ENCODE measurements at places on chromosomes 7 and 10. TPM values are rescaled to one million over a fixed set of nuclear protein-coding genes. Genes with fewer than 3 reads are reported as not detected.

- H3K4me3 ChIP-seq = peak overlapping the region; percentile 42
- peaks cover 3% of the 10 kb centered on the region for H3K36me3 ChIP-seq
- no peaks in the 10 kb centered on the region for H3K27me3 ChIP-seq
- peak; percentile 87 for DNase-seq
These were observed 39.5 kb downstream of the DIP2C start for GRCh38 chr10:649798-650440.

DNA sequence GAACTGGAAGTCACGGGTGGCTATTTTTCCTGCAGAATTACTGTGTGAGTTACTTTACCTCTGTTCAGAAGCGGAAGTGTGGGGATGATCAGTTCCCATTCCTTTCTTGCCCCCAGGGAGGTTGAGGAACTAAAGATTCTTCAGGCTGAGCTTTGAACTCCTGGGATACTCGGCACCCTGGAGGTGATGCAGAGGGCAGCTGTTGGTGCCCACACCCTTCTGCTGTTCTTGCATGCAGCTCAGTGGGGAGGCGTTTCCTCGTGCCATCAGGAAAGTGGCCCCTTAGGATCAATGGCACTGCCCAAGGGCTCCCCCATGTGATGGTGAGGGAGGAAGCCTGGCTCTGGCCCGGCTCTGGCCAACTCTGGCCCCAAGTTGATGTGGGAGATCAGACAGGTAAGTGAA is 44.7 kb upstream of the MXI1 start:
- no peak overlapping the region for H3K4me3 ChIP-seq
- no peaks in the 10 kb centered on the region for H3K4me1 ChIP-seq
- no peak overlapping the region for H3K27ac ChIP-seq
- no peaks in the 10 kb centered on the region for H3K27me3 ChIP-seq
- no peaks in the 10 kb centered on the region for H3K36me3 ChIP-seq

GRCh38 chr10:120854388-120854787 is 3.2 kb downstream of the WDR11 start:
- peaks cover 4% of the 10 kb centered on the region for H3K4me1 ChIP-seq
- H3K27ac ChIP-seq = no peak overlapping the region
- no peak for DNase-seq

Gene SPAM1
- not detected for polyA plus RNA-seq

- no peak for DNase-seq
- no peaks in the 10 kb centered on the region for H3K27me3 ChIP-seq
- H3K36me3 ChIP-seq = peaks cover 74% of the 10 kb centered on the region
- no peak overlapping the region for H3K4me3 ChIP-seq
- H3K27ac ChIP-seq = no peak overlapping the region
These were observed 12.7 kb downstream of the GET4 start for GRCh38 chr7:889025-889390.

GRCh38 chr10:102242118-102242485 is 790 bp upstream of the PITX3 start:
- no peak overlapping the region for H3K27ac ChIP-seq
- H3K4me1 ChIP-seq = peaks cover 45% of the 10 kb centered on the region
- H3K36me3 ChIP-seq = no peaks in the 10 kb centered on the region
- H3K27me3 ChIP-seq = peaks cover 15% of the 10 kb centered on the region
- peak overlapping the region; percentile 56 for H3K4me3 ChIP-seq
- no peak for DNase-seq

DNA sequence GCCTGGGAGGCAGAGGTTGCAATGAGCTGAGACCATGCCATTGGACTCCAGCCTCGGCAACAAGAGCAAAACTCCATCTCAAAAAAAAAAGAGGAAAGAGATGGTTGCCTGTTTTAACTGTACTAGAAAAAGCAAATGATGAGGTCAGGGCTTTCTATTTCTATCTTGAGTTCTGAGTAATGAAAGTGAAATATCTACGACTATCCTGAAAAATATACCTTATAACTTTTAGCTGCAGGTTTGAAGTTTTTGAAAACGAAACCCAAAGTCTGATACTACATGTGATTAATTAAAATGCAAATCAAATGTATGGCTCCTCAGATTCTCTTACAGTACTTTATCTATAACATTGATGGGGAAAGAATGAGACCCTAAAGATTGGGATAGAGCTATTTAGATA is 636.2 kb upstream of the LRRN3 start:
- no peak overlapping the region for H3K27ac ChIP-seq
- DNase-seq = no peak
- H3K27me3 ChIP-seq = no peaks in the 10 kb centered on the region
- H3K4me3 ChIP-seq = no peak overlapping the region

DNA sequence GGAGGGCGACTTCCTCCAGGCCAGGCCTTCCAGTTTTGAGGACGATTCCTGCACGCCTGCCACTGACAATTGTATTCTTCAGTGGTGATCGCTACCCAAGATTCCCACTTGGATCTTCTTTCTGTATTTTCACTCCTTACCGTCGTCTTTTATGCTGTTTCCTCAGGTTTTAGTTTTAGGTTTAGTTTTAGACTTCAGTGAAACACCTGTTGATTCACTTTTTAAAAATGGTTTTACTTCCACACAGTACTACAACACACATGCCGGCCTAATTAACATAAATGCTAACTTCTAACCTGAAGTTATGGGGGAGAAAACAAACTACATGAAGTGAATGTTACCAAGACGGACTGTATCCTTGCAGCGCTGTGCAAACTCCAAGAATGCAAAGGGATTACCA is 530.6 kb upstream of the MGMT start:
- no peak for DNase-seq
- H3K36me3 ChIP-seq = no peaks in the 10 kb centered on the region
- no peaks in the 10 kb centered on the region for H3K4me1 ChIP-seq
- H3K27ac ChIP-seq = no peak overlapping the region

- no peaks in the 10 kb centered on the region for H3K27me3 ChIP-seq
- H3K4me1 ChIP-seq = peaks cover 55% of the 10 kb centered on the region
- H3K4me3 ChIP-seq = no peak overlapping the region
- peaks cover 6% of the 10 kb centered on the region for H3K36me3 ChIP-seq
- H3K27ac ChIP-seq = no peak overlapping the region
These were observed 3.5 kb downstream of the MKRN1 start for GRCh38 chr7:140475747-140476333.

Gene FAM131B
- 0.46 TPM for polyA plus RNA-seq

Gene CDHR1
- polyA plus RNA-seq = 0.06 TPM

- peaks cover 7% of the 10 kb centered on the region for H3K4me1 ChIP-seq
- no peaks in the 10 kb centered on the region for H3K36me3 ChIP-seq
- no peak overlapping the region for H3K27ac ChIP-seq
- no peaks in the 10 kb centered on the region for H3K27me3 ChIP-seq
- DNase-seq = no peak
- H3K4me3 ChIP-seq = no peak overlapping the region
These were observed 37.5 kb downstream of the SPOCK2 start for GRCh38 chr10:72050873-72051272.

Gene CRTAC1
- 0.61 TPM for polyA plus RNA-seq

Gene NEBL
- polyA plus RNA-seq = 4.9 TPM

DNA sequence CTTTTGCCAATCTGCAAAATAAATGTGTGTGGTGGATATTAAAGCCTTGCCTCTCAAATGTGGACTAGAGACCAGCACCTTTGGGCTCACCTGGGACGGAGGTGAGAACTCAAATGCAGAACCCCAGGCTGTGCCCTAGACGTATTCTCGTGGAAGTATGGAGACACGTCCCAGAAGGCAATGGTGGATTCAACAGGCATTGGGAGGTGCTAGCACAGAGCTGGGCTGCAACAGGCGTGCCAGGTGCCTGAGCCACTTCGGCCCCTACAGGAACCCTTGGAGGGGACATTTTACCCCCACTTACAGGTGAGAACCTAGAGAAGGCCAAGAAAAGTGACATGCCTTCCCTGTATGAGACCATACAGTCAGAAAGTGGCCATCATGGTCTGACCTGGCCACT is 12.2 kb downstream of the DDX56 start:
- no peaks in the 10 kb centered on the region for H3K27me3 ChIP-seq
- peaks cover 34% of the 10 kb centered on the region for H3K36me3 ChIP-seq
- DNase-seq = no peak
- no peak overlapping the region for H3K4me3 ChIP-seq

GRCh38 chr10:639751-640672 is 49.5 kb downstream of the DIP2C start:
- H3K27me3 ChIP-seq = no peaks in the 10 kb centered on the region
- H3K27ac ChIP-seq = no peak overlapping the region
- DNase-seq = no peak
- peaks cover 3% of the 10 kb centered on the region for H3K36me3 ChIP-seq
- H3K4me3 ChIP-seq = no peak overlapping the region

DNA sequence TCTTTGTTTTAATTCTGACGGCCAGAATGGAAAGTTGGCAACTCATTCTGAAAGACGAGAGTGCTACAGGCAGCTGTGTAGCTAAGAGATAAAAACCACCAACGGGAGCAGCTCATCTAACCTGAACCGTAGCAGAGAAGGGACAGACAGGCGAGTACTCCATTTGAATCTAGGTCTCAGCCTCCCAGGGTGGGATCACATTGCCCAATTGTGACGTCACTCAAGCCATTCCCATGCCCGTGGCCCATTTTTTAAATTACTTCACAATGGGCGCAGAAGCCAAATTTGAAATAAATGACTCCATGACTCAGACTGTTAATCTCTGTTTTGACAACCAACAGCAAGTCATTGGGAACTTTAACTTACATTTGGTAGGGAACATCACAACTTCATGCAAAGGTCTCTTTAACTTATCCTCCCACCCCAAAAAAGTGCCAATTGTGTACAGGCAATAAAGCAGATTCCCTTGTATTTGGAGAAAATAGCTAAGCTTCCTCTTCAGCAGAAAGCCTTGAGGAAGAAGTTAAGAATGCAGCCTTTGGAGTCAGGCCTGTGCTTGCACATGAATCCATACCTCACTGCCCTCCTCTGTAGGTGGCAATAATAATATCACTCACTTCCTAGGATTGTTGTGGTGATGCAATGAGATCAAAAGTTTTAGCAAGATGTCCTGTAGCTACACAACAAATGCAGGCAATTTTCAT is 93.2 kb upstream of the KIF5B start:
- DNase-seq = peak; percentile 75
- no peaks in the 10 kb centered on the region for H3K27me3 ChIP-seq
- H3K4me3 ChIP-seq = no peak overlapping the region
- peaks cover 13% of the 10 kb centered on the region for H3K4me1 ChIP-seq
- peak overlapping the region; percentile 34 for H3K27ac ChIP-seq

DNA sequence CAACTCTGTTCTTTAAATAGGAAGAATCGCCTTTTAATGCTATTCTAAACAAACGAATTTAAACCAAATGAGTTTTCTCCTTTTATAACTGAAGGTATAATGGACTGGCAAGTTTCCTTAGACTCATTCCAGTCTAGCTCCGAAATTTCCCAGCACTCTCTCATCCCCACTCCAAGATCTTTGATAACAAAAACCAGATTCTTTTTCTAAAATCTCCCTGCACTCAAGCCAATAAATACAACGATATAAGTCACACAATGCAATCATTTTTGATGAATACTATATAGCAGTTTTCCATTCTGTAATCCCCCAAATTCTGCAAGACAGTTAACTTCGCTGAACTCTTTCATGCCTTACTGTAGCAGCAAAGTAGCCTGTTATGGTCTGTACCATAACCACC is 1.9 kb downstream of the OGA start:
- peaks cover 69% of the 10 kb centered on the region for H3K4me1 ChIP-seq
- no peak overlapping the region for H3K27ac ChIP-seq
- no peak for DNase-seq
- peak overlapping the region; percentile 98 for H3K4me3 ChIP-seq
- H3K27me3 ChIP-seq = no peaks in the 10 kb centered on the region

Gene OR13A1
- not detected for polyA plus RNA-seq

Gene LRRD1
- not detected for polyA plus RNA-seq

DNA sequence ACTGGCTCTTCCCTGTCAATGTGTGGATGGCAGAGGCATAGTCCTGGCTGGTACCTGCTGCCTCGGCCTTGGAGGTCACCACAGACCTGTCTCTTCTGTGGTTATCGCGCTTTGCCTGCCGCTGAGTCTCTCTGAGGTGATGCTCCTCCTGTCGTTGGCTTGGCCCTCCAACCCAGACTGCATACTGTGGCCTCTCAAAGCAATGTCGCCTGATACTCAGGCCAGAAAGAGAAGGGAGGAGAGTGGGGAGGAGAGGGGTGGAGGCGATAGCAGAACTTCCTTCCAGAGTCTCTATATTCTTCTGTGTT is 133.2 kb upstream of the KCNMA1 start:
- H3K4me1 ChIP-seq = no peaks in the 10 kb centered on the region
- no peaks in the 10 kb centered on the region for H3K27me3 ChIP-seq
- no peak overlapping the region for H3K4me3 ChIP-seq
- DNase-seq = no peak
- no peaks in the 10 kb centered on the region for H3K36me3 ChIP-seq

DNA sequence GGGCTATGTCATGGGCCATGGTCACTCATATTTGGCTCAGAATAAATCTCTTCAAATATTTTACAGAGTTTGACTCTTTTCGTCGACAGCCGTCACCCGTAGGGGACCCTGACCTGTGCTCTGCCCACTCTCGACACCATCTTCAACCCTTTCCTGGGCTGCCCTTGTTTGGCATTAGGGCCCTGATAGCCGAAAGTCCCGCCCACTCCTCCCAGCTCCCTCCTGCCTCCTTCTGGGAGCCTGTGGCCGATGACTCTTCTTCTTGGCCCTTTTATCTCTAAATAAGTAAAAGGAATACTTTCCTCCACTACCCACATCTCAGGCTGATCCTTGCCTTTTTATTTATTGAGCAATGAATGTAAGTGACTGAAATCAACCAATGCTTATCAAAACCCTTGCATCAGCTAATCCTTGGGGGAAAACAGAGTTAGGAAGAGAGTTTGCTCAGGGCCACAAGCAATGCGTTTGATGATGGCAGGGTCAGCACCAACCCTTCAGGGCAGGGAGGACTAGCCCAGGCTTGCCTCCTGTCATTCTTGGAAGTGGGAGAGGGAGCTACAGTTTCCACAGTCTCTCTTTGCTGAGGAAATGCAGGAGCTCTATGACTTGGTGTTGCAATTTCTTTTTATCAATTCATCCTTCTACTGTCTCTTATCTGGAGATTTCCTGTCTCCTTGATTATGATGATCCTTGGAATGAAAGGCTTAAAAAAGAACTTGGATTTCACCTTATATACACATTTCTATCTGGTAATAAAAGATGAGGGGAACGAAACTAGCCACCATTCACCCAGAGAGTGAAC is 218.2 kb upstream of the PODXL start:
- no peaks in the 10 kb centered on the region for H3K4me1 ChIP-seq
- H3K36me3 ChIP-seq = no peaks in the 10 kb centered on the region
- DNase-seq = no peak

DNA sequence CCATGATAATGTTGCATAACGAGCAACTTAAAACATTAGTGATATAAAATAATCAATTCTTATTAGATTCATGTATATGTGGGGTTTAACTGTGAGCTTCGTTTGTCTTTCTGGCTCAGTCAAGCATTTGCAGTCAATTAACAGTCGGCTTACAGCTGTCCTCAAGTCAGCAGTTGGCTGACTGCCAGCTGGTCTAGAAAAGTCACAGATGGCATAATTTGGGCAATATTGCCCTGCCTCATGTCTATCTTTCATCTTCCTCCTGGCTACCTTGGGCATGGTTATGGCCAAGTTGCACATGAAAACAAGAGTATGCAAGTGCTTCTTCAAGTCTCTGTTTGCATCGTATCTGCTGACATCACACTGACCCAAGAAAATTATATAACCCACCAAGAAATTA is 186.1 kb upstream of the ZWINT start:
- no peaks in the 10 kb centered on the region for H3K4me1 ChIP-seq
- no peaks in the 10 kb centered on the region for H3K36me3 ChIP-seq
- H3K27ac ChIP-seq = no peak overlapping the region
- no peaks in the 10 kb centered on the region for H3K27me3 ChIP-seq
- DNase-seq = no peak

Gene OR6B1
- polyA plus RNA-seq = not detected
